ENCODE measurements at places on chromosomes 6 and 20.

GRCh38 chr6:108565091-108565766 is 4.5 kb downstream of the FOXO3 start:
- no peak for DNase-seq

DNA sequence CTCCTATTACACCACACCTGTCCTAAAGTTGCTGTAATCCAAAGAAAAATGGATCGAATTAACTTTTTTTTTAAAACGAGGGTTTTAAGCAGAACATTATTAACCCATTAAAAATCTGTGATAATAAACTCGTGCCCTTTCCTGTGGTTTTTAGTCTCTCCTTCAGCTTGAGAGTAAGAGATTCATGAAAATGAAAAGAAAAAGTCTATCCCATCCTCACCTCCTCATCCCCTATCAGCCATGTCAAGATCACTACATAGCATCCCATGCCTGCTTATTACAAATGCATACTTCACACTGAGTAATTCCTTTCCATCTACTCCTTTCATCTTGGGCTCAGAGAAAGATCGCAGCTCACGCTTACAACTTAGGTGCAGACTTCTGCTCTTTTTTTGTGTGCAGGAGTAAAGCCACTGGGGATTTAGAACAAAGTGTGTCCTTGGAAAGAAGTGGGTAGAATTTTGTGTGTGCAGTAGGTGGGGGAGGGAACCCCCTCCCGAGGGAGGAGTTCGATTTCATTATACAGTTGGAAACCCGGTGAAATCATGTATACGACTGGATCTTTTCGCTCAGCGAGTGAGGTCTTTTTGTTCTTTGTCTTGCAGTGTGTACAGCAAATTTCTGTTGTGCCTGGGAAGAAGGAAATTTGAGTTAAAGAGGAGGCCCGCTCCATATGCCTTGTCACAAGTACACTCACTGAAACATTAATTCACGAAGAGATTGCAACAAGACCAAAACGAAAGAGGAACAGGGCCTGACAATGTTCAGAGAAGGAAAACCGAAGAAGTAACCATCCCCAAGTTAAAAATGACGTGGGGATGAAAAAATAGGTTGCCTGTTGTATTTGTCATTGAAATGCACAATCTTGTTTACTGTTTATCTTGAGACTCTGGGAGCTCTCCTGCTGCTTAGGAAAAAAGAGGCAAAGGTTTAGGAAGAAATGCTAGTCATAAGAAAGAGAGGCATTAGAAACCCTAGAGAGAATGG is 146.5 kb upstream of the ZNF217 start:
- DNase-seq: peak; percentile 65

DNA sequence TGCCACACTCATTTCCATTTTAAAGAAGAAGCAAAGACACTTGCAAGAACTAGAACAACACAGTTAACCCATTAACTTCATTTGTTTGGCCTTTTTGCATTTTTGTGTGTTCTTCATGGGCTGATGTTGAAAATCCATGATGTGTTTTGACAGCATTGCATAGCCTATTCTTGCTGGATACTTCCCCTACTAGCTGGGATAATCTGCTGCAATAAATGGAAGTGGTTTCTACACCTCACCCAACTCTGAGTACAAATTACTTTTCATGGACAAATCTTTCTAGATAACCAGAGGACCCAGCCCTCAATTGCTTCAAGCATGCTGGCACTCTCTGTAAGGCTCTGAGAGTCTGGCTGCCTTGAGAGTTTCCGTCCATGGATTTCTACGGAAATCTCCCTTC is 26.5 kb downstream of the CST9L start:
- DNase-seq: no peak

DNA sequence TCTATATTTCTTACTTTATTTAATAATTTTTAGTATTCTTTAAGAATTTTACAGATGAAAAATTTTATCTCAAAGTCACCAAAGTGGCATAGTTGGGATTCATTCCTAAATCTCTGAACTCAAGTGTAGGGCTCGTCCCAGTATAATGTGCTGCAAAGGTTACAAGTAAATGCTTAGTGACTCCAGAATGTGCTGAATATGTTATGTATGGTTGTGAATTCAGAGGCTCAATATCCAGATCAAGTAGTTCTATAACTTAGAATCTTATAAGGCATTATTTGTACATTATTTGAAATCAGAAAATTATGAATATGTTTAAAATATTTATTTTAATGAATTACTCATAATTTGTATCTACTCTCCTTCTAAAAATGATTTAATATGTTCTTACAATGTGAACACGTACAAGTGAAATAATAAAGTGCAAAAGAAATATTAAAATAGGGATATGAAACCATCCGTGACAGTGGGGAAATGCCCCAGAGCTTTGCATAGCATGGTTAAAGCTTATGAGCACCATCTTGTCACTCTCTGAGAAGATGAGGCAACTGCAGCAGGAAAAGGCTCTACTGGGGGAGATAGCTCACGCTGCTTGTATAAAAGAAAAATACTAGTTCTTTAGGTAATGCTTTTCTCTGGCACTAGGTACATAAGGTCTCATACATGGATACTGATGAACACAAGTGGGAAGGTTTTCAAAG is 259.0 kb downstream of the FOXC1 start:
- DNase-seq: no peak

- DNase-seq: no peak
These were observed 272.2 kb upstream of the FOXQ1 start for GRCh38 chr6:1039746-1040145.

DNA sequence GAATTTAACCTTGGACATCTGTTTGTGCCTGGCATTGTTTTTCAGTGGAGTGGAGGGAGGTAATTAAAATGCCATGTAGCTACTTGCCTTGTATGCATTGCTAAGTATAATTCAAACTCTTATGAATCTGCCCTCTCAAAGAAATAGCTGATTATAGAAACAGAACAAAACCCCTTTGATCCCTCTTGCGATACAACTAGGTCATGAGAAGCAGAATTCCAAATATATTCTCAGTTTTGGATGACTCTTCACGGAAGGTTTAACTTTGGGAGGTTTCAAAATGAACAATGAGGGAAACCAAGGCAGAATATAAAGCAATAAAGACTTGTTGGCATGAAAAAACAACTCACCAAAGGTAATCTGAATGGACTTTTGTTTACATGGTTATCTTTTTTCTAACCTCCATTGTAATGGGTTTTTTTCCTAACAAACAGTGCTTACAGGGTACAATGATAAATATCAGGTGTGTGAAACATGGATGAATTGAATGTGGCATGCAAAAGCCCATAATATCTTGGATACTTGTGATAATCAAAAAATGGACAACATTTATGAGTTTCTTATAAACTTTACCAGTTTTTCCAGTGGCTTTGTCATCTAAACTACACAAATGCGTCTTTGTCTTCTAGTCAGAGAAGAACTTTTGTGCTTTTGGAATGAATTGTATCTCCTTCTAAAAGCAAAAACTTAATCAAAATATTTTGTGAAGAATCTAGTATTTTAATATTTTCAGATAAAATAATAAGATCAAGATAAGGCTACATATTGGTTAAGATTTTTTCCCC is 15.7 kb upstream of the HEY2 start:
- DNase-seq: no peak

DNA sequence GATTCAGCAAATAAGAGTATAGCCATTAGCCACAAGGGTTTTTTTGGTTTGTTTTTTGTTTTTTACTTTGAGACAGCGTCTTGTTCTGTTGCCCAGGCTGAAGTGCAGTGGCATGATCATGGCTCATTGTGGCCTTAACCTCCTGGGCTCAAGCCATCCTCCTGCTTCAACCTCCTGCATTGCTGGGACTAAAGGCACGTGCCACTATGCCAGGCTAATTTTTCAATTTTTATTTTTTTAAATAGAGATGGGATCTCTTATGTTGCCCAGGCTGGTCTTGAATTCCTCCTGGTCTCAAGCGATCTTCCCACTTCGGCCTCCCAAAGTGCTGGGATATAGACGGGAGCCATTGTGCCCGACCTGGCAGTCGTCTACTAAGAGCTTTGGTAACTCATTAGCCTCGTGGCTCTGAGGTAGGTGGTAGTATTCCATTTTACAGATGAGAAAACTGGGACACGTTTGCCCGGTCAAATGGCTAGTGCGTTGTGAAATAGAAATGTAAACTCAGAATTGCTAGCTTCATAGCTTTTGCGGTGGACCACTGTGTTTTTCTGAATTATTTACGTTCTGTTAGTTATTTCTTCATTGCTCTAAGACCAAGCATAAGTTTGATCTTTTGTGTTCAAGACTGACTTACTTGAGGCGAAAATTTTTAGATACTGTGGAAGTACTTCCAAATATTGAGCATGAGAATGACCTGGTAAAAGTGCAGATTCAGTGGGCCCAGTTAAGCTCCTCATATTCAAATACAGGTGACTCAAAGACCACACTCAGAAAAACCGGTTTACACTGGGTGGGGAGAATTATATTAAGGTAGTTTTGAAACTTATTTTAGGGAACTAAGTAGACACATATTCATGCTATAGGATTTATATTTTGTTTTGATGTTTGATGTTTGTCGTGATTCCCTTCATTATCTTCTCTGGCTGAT is 2.1 kb downstream of the PANK2 start:
- DNase-seq: no peak

GRCh38 chr6:5671601-5672559 is 334.8 kb downstream of the NRN1 start:
- DNase-seq: no peak

DNA sequence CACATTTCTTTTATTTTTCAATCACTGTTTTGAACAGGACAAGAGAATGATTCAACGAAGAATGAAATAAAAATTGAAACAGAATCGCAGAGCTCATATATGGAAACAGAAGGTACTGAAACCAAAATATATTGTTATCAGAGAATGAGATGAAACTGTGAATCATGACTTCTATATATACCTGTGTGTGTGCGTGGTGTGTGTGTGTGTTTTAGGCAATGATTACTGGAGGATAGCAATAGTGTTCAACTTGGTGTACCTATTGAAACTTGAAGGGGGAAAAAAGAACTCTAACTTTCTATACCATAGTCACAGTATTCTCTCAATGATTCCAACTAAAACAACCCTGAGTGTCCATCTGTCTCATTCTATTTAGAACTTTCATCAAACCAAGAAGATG is 586.6 kb downstream of the KIF16B start:
- no peak for DNase-seq

GRCh38 chr6:140276719-140277118 is 902.3 kb upstream of the CITED2 start:
- DNase-seq: no peak

GRCh38 chr20:22795871-22796270 is 211.5 kb upstream of the FOXA2 start:
- DNase-seq: no peak

GRCh38 chr6:82984720-82985119 is 80.9 kb downstream of the UBE3D start:
- no peak for DNase-seq

GRCh38 chr6:156279261-156279969 is 497.8 kb upstream of the ARID1B start:
- DNase-seq: no peak

DNA sequence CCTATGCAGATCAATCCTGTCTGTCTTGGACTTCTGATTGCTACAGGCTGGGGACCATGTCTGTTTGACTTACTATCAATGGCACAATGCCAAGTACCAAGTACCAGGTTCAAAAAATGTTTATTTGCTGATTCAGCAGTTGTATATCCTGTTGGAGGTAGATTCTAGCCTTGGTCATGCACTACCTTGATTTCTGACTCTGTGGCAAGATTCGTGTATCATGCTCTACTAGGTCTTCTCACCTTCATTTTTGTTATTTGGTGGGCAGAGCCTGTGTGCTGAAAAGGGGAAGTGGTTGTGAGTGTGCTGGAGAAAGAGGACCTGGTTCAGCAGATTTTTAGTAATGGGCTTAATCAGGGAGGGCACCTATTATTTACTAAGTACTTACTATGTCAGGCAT is 192.4 kb upstream of the MYLIP start:
- no peak for DNase-seq

DNA sequence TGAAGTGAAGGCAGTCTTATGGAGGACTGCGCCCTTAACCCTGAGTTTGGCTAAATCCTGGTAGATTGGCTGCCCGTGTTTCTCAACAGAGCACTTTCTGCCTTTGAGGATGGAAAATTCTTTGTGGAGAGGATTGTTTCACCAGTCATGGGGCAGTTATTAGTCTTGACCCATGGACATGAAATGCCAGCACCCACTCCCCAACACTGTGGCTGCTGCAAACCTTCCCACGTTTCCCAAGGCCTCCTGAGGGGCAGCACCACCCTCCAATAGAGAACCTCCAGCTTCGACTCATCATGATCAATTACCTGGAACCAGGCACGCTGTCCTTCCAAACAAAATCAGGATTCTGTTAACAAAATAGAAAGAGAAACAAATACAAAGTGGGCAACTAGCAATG is 117.8 kb downstream of the PXDC1 start:
- DNase-seq: no peak

GRCh38 chr6:76861403-76861802 is 601.9 kb downstream of the HTR1B start:
- no peak for DNase-seq

DNA sequence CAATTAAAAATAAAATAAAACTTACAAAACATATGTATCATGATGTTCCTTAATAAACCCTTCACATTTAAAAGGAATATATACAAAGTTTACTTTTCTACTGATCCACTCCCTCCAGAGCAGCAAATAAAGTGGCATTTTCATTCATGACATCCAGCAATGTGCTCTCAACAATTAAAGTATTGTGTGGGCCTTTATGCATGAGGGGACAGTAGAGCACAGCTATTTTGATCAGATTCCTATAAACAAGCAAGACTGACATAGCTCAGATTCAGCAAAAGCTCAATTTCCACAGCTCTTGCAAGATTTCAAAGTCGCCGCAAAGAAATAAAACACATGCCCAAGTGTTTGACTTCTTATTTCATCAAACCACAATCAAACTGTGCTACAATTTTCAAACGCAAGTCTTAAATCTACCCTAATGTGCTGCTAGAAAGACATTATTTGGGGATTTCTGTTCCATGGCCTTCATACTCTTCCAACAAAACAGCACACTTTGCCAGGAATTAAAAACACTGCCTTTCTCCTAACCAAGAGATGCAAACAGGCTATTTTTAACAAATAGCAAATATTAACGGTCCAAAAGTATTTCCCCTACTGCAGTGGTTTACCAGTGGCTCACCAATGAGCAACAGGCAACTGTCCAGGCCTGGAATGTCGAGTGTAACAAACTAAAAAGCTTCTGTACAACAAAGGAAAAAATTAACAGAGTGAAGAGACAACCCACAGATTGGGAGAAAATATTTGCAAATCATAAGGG is 52.3 kb downstream of the MBOAT1 start:
- no peak for DNase-seq

DNA sequence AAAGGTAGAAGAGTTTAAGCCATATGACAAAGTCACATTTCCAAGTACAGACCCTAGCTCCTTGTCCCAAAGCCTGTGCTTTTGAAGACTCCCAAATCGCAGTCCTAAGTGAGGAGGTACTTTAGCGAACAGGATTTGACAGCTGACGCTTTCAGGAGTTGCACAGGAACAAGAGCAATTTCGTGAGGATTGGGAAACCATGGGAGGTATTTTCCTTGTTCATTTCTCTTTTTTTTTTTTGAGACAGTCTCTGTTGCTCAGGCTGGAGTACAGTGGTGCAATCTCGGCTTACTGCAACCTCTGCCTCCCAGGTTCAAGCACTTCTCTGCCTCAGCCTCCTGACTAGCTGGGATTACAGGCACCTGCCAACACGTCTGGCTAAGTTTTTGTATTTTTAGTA is 150.6 kb downstream of the MTHFD1L start:
- DNase-seq: no peak
